Suppressor macrophage (primary cell): ENCODE measurements at places on chromosomes 1 and 21.

- DNase-seq: no peak
Measured at GRCh38 chr1:182965096-182965495, 12.1 kb upstream of the SHCBP1L start.

GRCh38 chr1:205749234-205750137 is 496 bp downstream of the NUCKS1 start:
- DNase-seq: peak; percentile 98

DNA sequence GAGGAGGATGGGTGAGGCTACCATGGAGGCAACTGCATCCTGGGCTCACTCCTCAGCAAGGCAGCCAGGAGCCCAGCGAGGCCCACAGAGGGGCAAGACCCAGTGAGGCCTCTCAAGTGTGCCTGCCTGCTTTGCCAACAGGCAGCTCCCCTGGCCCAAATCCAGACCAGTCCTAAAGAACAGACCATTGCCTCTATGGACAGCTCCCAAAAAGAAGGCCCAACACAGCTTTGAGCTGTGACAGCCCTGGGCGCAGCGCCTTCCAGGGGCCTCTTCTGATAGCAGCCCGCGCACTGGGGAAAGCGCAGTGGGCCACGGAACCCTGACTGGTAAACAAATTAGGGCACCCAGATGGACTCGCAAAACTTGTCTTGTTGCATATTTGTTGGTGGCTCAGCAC is 25.5 kb downstream of the C1orf198 start:
- DNase-seq: no peak

- no peak for DNase-seq
Measured at GRCh38 chr1:64505944-64506655, 36.2 kb downstream of the CACHD1 start.
